ENCODE measurements at places on chromosomes 16 and 17.

- no peak for DNase-seq
Observed at GRCh38 chr17:68034452-68034776, 1.1 kb upstream of the KPNA2 start.

DNA sequence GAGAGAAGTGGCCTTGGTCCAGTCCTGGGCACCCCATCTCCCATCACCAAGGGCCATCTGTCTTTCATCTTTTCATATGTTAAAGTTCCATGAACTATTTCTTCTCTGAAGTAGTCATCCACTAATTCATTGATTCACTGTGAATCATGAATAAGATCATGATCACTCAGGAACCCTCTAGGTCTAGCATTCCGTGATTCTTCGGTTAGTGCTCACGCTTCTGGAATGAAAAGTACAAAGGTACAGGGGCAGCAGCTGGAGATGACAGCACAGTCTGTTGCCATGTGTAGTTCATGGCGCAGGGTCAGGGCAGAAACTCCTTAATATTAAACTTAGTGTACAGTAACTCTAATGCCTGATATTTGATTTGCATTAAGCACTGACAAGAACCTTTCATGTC lies 127.1 kb downstream of the CDH13 start:
- no peak for DNase-seq

GRCh38 chr17:42240201-42240600 lies 36.0 kb downstream of the STAT5B start:
- no peak for DNase-seq

- no peak for DNase-seq
Observed at GRCh38 chr16:72673118-72673517, 374.8 kb downstream of the ZFHX3 start.

GRCh38 chr17:83100220-83100852 lies 20.9 kb downstream of the METRNL start:
- no peak for DNase-seq

- peak; percentile 8 for DNase-seq
Observed at GRCh38 chr17:17419631-17420030, 57.2 kb upstream of the MED9 start.

DNA sequence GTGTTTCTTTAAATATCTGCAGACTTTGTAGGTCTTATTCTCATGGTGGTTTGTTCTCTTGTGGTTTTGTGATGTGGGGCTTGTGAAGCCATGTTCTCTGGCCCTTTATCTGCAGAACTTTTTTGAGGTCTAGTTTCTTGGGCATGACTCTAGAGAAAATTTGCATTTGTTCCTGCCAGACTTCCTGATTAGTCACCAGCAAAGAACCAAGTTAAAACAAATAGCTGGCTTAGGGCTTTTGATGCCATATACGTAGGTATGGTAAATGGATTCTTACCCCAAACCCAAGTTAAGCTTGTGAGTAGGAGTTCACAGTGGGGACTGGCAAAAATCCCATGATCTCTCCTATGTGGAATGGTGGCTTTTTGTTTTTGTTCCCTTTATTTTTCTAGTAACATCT lies 68.7 kb upstream of the IRX3 start:
- DNase-seq = no peak

GRCh38 chr16:80883159-80883642 lies 78.8 kb upstream of the CDYL2 start:
- no peak for DNase-seq

DNA sequence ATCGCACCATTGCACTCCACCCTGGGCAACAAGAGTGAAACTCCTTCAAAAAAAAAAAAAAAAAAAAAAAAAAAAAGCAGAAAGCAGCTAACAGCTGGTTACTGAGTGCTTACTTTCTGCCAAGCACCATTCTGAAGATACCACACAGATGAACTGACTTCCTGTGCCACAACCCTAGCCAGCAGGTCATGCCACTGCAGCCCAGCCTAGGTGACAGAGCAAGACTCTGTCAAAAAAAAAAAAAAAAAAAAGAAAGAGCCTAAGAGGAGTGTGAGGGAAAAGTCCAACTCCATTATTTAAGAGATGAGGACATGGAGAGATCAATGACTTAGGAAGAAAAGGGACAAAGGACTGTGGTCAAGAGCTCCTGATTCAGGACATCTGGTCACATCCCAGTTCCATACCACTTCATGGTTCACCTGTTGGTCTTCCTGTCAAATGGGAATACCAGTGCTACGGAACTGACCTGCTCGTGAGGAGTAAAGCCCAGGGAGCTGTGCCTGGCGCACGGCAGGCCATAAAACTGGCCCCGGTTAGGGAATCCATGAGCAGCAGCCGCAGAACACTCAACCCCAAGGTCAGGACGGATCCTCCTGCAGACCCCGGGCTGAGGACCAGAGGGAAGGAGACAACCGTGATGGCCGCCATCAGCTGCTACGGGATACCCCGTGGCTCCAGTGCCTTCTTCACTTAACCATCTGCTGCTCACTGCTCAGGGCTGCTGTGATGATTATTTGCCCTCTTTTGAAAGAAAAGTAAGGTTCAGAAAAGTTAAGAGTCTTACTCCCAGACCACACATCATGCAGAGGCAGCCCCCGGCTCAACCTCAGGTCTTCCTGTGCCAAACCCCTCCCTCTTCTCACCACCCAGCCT lies 950 bp downstream of the KLHDC4 start:
- no peak for DNase-seq

DNA sequence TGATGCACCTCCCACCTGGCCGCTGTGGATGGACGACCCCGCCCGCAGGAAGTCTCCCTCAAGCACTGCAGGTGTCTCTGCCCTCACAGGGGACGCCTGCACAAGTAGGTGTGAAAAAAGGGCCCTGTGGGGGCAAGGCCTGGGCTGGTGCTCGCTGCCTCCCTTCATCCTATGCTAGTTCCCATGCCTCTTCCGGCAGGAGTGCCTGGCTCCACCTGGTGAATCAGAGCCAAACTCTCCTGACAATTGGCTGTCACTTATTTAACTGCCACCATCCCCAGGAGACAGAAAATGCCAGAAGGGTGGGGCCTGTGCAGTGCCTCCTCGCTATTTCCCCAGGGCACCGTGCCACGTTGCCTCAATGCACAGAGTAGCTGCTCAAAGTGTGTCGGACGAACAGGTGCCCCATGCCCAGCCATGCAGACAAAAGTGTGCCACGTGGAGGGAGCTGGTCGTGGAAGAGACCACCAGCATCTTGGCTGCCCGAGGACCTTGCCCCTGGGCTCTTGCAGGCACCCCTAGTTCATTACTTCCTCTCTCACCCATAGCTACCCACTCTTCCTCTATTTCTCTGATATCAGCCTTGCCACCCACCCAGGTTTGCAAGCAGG lies 170.7 kb downstream of the SEC14L1 start:
- DNase-seq = no peak

GRCh38 chr17:491086-492021 lies 138.7 kb upstream of the RPH3AL start:
- DNase-seq = peak; percentile 12

DNA sequence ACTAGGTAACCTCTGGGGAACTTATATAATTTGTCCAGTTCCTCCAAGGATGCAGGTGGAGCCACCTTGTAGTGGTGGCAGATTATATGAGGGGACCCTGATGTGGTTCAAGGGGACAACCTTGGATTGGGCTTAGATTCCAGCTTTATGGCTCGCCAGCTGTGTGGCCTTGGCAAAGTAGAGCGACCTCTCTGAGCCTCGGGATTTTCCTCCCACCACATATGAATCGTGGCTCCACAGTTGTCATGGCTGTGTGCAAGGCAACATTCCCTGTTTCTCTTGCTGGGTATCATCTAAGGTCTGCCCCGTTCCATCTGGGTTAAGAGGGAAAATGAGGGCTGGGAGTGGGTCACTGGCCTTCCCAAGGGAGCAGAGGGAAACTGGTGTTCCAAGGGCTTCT lies 104.6 kb downstream of the RAB11FIP4 start:
- no peak for DNase-seq

- DNase-seq = peak; percentile 83
Observed at GRCh38 chr16:24729243-24729950, at the start of gene TNRC6A. TSS of gene TNRC6A (plus strand) at chr16:24729651. CDS start at chr16:24729842, 191 bp downstream.

Measured in hematopoietic multipotent progenitor cell treated with erythropoietin and hydrocortisone succinate and interleukin-3 and kit ligand, for 17 days (in vitro differentiated cells).